ENCODE measurements at places on chromosomes 16 and 17.

- DNase-seq: no peak
Measured at GRCh38 chr17:78132767-78133178, 2.2 kb downstream of the TMC8 start.

- no peak for DNase-seq
Measured at GRCh38 chr16:10405386-10405939, 19.6 kb downstream of the ATF7IP2 start.

DNA sequence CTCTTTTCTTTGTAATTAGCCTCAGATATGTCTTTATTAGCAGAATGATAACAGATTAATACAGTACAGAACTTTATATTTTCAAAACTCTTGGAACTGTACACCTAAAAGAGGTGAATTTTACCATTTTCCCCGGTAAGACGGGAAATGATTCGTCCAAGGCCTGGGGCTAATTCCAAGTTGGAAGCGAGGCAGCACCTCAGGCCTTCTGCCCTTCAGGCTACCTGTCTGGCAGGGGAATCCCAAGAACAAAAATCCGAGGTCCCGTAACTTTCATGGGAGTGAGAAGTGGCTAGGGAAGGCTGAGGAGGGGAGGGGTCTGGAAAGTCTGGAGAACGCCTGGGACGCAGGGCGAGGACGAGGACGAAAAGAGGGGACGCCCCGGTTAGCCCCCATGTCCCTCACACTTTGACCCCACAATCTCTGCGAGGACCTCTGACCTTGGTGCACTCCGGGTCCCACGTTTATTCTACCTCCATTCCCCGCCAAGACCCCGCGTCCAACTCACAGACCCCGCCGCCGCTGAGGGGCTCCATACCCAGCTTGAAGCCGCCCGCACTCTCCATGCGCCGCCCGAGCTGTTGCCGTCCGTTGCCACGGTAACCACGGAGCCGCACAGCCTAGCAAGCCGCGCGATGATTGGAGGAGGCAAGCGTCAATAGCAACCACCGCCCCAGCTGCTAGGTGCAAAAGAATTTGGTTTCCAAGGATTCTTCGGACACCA lies at the start of gene HYDIN:
Gene HYDIN (minus strand): TSS at position 601 of the 724 bp plus-strand sequence. CDS start 43,827 bp downstream, outside the sequence.
- peak; percentile 54 for DNase-seq

GRCh38 chr16:53503991-53504663 lies 1.1 kb upstream of the AKTIP start:
- DNase-seq: peak; percentile 65

DNA sequence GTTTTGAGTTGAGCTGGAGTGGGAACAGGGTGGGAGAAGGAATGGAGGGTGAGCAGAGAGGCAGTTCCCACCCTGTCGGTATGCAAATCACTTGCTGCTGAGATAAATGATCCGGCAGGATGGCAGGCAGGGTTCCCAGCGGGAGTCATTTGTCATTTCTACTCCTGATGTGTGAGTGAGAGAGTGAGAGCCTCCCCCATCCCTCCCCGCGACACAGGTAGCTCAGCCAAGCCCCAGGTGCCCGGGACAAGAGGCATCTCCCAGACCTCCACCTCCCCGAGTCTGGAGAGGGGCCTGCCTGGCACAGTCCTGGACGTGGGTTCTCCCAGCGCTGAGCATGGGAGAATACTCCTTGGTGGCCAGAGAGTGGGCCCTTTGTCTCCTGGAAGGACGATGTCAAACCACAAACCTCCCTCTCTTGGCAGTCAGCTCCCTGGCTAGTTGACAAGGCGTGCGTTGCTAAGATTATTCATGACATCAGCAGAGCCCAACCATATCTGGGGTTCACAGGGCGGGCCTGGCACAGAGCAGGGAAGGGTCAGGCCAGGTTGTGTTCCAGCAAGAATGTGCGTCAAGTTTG lies 33.7 kb upstream of the TNRC6C start:
- DNase-seq: peak; percentile 27

- DNase-seq: peak; percentile 84
Measured at GRCh38 chr17:3913531-3914311, 2.5 kb downstream of the P2RX1 start.

GRCh38 chr17:57288773-57289121 lies 32.4 kb downstream of the MSI2 start:
- no peak for DNase-seq

DNA sequence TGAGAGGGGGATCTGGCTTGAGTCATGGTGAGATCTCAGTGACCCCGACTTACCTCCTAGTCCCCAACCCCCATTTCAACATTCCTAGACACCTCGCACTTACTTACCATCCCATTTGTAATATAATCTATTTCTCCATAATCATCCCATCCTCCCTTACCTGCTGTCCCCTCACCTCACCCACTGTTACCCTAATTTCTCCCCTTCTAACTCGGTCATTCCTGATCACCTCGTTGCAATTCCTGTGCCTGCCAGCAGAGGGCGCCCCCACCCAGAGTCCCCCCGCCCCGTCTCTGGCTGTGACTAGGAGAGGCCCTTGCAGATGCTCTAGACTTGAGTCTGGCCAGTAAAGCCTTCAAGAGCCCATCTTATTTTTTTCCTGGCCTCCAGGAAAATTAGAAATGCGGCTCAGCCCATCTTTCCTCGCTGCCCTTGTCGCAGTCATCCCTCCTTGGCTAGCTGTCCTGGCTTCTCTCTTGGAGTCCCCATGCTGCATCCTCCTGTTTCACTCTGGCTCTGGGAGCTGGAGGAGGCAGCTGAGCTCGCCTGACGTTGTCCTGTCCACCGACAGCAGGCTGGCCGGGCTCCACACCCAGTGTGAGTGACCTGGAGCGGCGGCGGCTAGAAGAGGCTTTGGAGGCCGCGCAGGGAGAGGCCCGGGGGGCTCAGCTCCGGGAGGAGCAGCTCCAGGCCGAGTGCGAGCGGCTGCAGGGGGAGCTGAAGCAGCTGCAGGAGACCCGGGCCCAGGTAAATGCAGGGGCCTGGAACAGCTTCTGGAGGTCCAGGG lies 5.0 kb downstream of the TBKBP1 start:
- peak; percentile 49 for DNase-seq

GRCh38 chr17:33142705-33143299 lies 150.3 kb downstream of the ASIC2 start:
- peak; percentile 43 for DNase-seq

DNA sequence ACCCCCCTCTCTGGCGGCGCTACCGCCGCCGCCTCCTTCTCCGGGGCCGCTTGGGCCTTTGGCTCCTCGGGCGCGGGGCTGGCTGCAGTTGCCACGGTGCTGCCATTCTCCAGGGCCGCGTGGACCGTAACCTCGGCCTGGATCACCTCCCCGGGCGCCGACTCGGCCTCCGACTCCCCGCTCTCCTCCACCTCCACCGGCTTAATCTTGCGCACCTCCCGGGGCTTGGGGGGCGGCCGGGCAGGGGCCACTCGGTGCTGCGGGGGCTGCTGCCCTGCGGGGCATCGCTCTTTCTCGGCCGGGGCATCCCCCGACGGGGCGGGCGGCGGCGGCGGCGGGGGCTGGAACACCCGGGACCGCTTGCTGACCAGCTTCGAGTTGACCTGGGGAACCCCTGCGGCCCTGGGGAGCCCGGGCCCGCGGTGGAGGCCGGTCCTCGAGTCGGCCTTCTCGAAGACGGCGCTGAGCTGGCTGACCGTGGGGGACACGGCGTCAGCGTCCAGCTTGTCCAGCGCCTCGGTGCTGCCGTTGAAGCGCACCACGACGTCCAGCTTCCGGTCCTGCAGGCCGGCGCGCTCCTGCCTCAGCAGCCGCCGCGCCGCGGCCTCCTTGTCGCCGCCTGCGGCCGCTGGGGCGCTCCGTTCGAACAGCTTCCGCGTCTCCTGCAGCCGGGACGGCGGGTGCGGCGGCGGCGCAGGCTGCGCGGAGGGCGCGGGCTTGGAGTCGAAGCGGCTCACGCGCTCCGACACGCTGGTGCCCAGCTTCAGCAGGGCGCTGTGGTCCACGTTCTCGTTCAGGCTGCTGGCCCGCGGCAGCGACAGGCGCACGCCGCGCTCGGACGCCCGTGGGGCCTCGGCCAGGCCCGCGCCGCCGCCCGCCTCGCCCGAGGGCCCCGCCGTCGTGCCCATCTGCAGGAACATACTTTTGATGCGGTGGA lies 792 bp downstream of the PPP1R9B start:
- peak; percentile 52 for DNase-seq

DNA sequence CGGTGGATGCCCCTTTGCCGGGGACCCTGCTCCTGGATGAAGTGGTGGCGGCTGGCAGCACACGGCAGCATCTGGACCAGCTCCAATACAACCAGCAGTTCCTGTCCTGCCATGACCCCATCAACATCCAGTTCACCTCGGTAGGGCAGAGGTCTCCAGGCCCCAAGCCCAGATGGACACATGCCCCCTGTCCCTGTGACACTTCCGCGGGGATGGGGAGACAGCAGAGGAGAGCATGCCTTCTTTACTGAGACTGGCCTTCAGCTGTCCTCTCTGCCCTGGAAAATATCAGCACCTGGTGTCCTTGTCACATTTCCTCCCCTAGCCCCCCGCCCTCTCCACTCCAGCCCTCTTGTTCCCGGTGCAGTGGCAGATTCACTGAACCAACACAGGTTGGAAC lies 6.2 kb downstream of the CHAD start:
- no peak for DNase-seq

- DNase-seq: no peak
Measured at GRCh38 chr16:12612598-12613101, 191.0 kb downstream of the CPPED1 start.

GRCh38 chr16:21256636-21257035 lies 21.5 kb downstream of the CRYM start:
- DNase-seq: no peak

GRCh38 chr17:10195090-10195805 lies 3.2 kb downstream of the GAS7 start:
- no peak for DNase-seq

GRCh38 chr16:70378869-70379493 lies 32.3 kb downstream of the DDX19A start:
- no peak for DNase-seq

- no peak for DNase-seq
Measured at GRCh38 chr16:79887541-79888540, 287.3 kb upstream of the MAF start.

GRCh38 chr16:49652456-49653172 lies 203.3 kb downstream of the ZNF423 start:
- DNase-seq: peak; percentile 57

GRCh38 chr16:57485091-57485915 lies 990 bp downstream of the DOK4 start:
- no peak for DNase-seq

DNA sequence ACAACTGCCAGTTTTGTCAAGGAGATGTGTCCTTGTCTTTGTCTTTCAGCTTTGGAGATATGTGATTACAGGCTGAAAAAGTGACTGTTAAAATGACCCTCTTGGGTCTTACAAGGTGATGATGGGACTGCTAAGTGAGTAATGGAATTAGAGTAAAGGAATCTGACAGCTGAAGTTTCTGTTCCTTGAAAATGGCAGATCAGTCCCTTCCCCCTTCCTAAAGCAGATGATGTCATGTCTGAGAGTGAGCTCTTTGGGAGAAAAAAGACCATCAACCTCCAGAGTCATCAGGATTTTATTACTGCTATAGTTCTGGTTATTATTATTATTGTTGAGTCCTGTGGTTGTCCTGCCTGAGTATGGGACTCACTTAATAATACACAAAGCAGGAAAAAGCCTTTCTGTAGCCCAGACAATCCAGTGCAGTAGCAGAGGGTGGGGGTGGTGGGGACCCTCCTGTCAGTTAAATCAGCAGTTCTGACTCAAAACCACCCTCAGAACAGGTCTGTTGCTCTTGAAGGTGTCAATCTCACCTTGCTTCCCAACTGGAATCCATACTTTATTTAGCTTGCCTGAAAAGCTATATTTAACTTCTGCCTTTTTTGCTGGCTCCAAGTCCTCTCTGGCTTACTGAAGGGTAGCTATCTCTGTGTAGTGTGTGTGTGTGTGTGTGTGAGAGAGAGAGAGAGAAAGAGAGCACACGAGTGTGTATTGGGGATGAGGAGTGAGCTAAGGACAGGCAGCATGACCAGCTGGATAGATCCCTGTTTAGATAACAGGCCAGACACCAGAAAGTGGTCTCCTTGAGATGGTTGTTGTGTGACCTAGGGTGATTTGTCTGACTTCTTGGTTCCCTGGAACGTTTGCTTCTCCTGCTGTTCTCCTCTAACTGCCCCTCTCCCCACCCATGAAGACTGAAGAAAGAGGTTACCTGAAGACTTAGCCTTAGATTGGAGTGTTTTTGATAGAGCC lies 4.9 kb downstream of the HROB start:
- DNase-seq: no peak

DNA sequence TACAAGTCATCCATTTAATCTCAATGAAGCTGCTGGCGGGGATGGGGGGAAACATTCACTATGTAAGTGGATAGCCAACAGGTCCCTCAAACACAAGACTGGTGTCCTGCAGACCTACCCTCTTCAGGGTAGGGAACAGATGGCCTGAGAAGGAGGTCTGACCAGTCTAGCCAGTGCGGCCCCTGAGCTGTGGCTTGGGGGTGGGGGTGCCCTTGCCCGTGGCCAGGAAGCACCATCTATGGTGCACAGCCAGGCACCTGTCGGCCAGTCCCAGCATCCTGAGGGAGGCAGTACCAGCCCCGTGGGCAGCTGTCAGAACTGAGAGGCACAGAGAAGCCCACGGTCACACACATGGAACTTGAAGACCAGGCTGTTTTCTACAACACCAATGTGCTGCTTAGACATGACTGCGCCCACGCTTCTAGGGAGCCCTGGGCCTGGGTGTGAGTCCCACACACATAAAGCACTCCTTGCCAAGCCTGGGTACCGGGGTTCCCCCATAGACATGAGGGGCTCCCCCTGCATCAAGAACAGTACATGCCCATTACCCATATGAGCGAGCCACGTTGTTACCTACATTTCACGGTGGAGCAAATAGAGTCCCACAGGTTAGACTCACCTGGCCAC lies 40.9 kb downstream of the RMI2 start:
- no peak for DNase-seq

Data from umbilical cord (tissue), 2 donors.